ENCODE measurements at places on chromosomes 11 and 22.

DNA sequence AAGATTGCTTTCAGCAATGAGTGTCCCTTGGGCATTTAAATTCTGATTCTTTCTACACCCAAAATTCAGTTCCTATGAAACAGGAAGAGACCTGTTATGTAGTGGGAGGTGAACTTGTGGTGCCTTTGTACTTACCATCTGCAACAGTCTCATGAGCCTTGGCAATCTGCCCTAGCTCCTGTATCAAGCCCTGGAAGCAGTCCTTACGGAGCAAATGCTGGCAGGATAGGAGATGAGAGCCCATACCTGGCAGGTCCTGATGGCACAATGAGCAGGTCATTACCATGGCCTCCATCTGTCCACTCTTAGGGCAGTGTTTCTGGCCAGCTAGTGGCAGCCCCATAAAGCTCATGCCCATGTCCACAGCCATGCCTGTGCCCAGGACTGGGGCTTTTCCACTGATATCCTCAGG, 10.8 kb downstream of the TRIM66 start:
- DNase-seq = no peak

DNA sequence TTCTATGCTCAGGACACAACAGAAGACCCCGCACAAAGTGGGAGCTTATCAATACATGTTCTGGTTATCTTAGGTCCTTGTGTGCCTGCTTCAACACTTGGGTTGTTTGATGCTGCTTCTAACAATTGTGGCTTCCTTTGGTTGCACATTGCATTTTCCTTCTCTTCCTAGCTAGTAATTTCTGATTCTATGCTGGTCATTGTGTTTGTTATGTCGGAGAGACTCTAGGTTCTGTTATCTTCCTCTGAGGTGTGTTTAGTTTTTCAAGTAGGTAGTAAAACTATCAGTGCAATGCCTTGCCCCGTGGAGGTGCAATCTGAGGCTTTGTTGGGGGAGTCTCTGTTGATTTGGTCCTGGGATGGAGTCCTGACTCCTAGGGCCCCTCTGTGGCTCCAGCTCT, 414.2 kb downstream of the SHANK2 start:
- no peak for DNase-seq

DNA sequence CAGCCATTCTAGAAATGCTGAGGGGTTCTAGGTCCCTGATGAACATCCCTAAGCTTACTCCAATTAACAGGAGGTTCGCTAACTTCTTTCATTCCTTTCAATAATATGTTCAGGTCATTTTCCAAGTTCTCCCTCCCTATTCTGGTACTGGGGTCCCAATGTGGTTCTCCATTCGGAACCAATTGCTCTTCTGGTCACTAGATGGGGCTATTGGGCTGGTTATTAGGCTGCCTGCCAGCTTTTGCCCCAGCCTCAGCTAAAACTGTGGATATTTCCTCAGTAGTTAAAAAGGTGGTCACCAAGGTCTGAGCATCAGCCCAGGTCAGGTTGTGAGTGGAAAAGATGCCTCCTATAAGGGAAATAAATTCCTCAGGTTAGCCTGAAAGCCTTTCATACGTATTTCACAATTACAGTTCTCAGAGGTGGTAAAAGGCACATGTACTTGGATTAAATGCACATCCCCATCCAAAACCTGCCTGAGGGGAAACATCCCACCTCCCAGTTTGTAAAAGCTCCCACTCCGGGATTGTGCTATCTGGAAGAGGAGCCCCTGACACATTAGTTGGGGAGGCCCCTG, 161.1 kb upstream of the CCDC179 start:
- no peak for DNase-seq

GRCh38 chr11:119476666-119477331, 53.8 kb upstream of the THY1 start:
- DNase-seq = peak; percentile 47
